IPS DF 6.9 (cell line): ENCODE measurements at places on chromosomes 3 and 15.

DNA sequence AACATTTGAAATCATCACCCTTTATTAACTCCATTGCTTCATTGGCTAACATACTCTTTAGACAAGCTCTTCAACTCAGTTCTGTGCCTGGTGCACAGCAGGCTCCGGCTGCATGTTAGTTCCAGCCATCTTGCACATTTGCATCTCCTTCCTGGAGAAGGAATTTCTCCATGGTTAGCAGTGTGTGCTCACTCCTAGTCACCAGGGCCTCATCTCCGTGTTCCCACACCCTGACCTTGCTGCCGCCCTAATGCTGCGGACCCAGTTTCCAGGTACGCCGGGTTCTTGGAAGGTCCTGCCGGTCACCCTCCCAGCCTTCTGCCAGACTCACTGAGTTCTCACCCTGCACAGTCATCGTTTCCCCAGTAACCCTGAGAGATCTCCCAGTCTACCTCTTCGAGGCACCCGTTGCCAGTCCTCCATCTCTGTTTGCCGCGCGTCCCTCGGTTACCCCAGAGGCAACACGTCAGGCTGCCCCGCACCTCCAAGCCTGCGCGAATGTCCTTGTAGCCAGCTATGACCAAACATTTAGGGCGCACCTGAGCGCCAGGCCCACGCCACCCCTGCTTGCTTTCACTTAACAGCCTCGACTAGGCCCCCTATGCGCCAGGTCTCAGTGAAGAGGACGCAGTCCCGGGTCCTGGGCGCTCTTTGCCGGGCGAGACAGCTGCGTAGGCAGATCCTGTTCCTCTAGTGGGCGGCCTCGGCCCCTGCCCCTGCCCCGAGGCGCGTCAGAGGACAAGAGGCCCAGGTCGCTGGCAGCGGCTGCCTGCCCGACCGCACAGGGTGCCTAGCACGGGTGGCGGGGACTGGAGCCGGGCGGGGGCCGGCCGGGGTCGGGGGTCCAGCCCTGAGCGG is 747 bp upstream of the ZNF592 start:
- peak overlapping the region; percentile 93; the same call in 1 of the 2 replicates for H3K4me3 ChIP-seq
- H3K27ac ChIP-seq: no peak overlapping the region
- DNase-seq: no peak
- H3K4me1 ChIP-seq: 0 out of 2 replicates have a peak, but pooled peaks cover 1% of the 10 kb centered on the region
- H3K36me3 ChIP-seq: no peaks in the 10 kb centered on the region

- DNase-seq: no peak
- H3K4me3 ChIP-seq: no peak overlapping the region
- no peak overlapping the region for H3K27ac ChIP-seq
- no peaks in the 10 kb centered on the region for H3K4me1 ChIP-seq
- no peaks in the 10 kb centered on the region for H3K36me3 ChIP-seq
- H3K27me3 ChIP-seq: no peaks in the 10 kb centered on the region; the same call in 1 of the 2 replicates
Observed at GRCh38 chr3:139327861-139328260, 16.0 kb upstream of the MRPS22 start.

- no peak overlapping the region for H3K27ac ChIP-seq
- DNase-seq: no peak
- H3K4me1 ChIP-seq: no peaks in the 10 kb centered on the region
Observed at GRCh38 chr3:146827836-146828235, 222.7 kb upstream of the PLSCR5 start.

DNA sequence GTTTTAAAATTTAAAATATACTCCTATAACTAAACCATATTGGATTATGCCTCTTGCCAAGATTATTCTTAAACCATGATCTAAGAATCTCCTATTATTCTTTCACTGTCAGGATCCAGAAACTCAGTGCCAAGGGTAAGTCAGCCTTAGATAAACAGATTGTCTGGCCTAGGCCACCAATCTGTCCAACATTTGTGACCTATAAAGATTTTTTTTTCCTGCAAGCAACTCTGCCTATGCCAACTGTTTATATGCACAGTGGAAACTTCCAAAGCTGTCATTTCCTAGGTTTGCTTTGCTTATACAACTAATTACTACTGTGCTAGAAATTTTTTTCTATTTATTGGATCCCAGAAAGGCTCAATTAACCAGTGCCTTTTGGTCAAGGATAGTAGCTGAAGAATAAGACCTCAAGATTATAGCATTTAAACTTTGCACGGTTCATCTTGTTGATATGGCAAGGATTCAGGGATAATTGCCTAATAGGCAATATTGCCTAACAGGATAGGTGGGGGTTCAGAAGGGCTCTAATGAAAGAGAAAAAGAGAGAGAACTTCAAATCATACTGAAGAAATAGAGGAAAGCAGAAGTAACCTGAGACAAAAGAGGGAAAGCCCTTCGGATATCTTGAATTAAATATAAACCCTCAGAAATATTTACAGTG is 22.8 kb downstream of the GAP43 start:
- no peak overlapping the region for H3K27ac ChIP-seq
- no peaks in the 10 kb centered on the region for H3K36me3 ChIP-seq
- no peaks in the 10 kb centered on the region for H3K27me3 ChIP-seq
- no peak overlapping the region for H3K4me3 ChIP-seq
- H3K4me1 ChIP-seq: no peaks in the 10 kb centered on the region

DNA sequence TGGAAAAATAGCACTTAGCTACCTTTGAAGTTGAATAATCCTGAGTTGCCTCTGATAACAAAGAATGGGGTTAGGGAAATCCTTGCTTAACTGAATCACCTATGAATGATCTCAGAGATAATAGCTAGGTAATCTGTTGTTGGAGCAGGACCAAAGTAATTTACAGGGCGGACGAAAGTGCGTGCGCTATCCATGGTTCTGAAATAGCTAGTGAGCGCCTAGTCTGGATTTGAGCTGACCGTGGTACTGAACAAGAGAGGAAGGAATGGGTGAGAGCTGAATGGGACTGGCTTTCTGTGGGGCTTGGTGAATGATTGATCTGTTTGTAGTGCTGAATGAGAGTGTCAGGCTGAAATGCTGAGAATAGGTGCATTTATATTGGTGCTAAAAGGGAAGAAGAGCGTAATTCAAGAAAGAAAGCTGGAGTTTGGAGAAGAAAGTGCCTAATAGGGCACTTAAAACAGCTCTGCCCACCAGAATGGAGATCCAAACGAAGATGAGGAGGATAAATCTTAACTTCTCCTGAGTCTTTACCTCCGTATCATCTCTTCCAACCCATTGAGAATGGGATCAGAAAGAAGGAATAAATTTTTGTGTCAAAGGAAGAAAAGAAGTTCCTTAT is 10.1 kb downstream of the SCN10A start:
- no peak overlapping the region for H3K27ac ChIP-seq
- no peaks in the 10 kb centered on the region for H3K36me3 ChIP-seq
- H3K27me3 ChIP-seq: no peaks in the 10 kb centered on the region
- peak; percentile 66 for DNase-seq

DNA sequence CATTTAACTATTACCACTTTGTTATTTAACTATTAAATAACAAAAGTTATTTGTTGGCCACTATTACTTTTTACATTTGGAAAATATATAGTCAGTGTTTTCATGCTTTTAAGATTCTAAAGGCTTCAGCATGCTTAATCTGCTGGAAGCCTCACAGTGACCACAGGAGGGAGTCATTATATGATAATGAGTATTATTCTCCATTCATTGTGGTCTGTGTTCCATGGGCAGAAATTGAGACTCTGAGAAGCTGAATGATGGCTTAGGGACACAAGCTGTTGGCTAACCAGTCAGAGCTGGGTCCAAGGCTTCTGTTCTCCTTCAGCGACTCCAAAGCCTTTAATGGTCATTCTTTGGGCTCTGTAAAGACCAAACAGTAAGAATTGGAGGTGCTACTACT is 64.7 kb downstream of the BFSP2 start:
- H3K36me3 ChIP-seq: no peaks in the 10 kb centered on the region
- H3K27ac ChIP-seq: no peak overlapping the region
- no peak overlapping the region for H3K4me3 ChIP-seq
- no peaks in the 10 kb centered on the region for H3K27me3 ChIP-seq
- no peak for DNase-seq

DNA sequence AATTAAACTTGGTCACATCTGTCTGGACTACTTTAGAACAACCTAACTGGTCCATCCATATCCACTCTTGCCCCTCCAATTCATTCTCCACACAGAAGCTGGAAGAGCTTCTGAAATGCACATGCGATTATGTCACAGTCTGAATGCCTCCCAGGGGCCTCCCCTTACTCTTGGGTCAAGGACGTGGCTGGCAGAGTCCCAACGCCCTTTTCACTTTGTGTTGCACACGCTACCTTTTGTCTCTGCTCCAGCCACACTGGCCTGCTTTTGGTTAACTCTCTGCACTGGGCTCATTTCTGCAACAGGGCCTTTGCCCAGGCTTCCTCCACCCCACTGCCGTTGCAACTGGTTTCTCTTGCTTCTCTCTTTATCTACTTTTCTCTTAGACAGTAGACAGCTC is 245.2 kb downstream of the IL20RB start:
- DNase-seq: no peak
- H3K4me3 ChIP-seq: no peak overlapping the region
- no peaks in the 10 kb centered on the region for H3K27me3 ChIP-seq
- H3K36me3 ChIP-seq: no peaks in the 10 kb centered on the region
- no peaks in the 10 kb centered on the region for H3K4me1 ChIP-seq
- H3K27ac ChIP-seq: no peak overlapping the region

GRCh38 chr3:158722108-158722507 is 10.1 kb downstream of the RARRES1 start:
- no peak for DNase-seq
- no peaks in the 10 kb centered on the region for H3K4me1 ChIP-seq
- no peak overlapping the region for H3K4me3 ChIP-seq
- H3K27me3 ChIP-seq: no peaks in the 10 kb centered on the region
- H3K36me3 ChIP-seq: no peaks in the 10 kb centered on the region
- H3K27ac ChIP-seq: no peak overlapping the region

GRCh38 chr3:96986241-96986640 is 171.8 kb downstream of the EPHA6 start:
- no peak for DNase-seq
- H3K27ac ChIP-seq: no peak overlapping the region
- H3K4me1 ChIP-seq: no peaks in the 10 kb centered on the region
- H3K27me3 ChIP-seq: no peaks in the 10 kb centered on the region
- H3K4me3 ChIP-seq: no peak overlapping the region
